SK-MEL-5 (cell line): ENCODE measurements at places on chromosomes 12 and 14. TPM values are rescaled to one million over a fixed set of nuclear protein-coding genes. Genes with fewer than 3 reads are reported as not detected.

CTDSP2 gene
- 27.8 and 29.6 TPM in 2 replicates for total RNA-seq

MTERF2 gene
- 6.9 and 9.4 TPM in 2 replicates for total RNA-seq

TOMM20L gene
- not detected in 2 replicates for total RNA-seq

DNA sequence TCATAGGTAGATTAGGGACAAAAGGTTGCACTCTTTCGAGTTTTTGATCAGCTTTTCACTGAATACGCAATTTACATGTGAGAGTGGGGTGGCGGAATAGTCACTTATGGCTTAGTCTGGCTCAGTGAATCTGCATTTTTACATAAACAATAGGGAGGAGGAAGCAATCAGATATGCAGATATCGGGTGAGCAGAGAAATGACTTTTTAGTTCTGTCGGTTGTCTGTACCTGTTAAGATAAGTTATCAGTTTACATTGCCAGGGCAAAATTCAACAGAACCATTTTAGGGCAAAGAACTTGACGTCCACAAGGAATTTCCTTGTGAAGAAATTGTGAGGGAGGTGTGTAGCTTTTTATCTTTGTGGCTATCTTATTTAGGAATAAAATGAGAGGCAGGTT, 15.4 kb upstream of the EGLN3 start:
- DNase-seq = no peak

DNA sequence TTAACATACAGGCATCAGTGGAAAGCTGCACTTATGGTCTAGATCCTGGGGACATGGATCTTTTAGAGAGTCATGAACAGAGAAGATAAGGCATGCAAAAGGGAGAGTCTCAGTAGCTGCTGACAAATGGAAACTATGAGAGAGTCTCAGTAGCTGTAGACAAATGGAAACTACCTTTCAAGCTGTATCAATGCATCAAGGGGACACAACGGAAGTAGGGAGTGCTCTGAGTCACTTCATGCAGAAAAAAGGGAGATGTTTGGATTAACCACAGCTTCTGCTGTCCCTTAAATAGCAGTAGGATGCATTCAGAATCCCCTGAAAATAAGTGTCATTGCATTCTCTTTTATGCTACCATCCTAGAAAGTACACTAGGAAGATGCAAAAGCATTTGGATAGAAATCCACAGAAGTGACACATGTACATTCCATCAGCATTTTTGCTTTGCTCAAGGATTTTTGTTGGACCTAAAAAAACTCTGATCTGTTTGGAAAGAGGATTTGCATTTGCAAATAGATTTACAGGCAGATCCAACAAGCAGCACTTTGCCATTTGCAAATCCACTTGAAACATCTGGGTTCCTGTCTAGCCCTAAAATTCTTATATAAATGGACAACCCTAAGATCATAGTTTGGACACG, 227.5 kb upstream of the LMO3 start:
- no peak for DNase-seq

- DNase-seq = no peak
Observed at GRCh38 chr12:70757830-70758493, 120.7 kb upstream of the PTPRB start.

DNA sequence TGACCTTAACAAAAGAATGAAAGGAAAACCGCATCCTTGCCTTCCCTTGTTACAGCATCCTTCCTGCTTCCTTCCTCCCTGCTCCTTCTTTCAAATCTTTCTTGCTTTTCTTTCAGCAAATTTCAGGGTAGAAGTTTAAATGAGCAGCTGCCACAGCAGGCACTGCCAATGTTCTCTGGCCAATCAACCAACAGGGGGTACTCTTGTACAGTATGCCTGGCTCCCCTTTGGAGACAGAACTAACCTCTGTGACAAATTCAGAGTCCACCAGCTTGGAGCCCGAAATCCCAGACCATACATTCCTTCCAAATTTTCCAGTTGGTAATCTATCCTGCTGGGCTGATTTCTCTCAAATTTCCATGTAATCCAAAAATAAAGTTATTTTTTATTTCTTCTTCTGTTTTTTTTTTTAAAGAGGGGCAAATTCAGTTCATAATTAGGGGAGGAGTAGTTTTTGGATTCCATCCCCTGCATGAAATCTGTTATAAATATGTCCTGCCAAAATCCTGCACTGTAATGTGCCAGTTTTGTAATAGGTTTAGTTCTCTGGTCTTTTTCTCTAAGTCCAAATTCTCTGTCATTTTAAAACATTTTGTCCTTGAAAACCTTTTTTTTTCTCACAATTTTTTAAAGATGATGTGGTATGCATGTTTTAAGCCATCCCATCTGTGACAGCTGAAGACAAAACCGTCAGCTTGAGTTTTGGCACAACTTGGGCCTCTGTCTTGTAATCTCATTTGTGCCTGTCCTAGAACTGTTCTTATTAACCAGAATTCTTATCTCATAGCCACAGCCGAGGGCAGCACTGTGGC, 610.0 kb upstream of the LMO3 start:
- peak; percentile 28 for DNase-seq

DNA sequence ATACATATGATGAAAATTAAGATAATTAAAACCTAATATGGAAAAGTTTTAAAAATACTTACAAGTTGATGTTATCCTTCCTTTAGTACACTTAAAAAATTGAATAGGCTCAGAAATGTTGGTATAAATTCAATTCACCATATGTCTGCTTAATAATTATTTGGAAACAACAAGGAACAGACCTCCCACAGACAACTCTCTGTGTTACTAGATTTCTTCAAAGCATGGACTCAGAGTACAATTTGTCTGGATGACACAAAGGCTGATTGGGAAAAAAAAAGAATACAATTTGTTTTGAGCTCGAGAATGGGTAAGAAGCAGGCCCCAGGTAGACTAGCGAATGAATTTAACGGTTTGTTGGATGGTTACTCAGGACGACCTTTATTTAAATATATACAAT, 48.9 kb upstream of the BTG1 start:
- DNase-seq = no peak

DNA sequence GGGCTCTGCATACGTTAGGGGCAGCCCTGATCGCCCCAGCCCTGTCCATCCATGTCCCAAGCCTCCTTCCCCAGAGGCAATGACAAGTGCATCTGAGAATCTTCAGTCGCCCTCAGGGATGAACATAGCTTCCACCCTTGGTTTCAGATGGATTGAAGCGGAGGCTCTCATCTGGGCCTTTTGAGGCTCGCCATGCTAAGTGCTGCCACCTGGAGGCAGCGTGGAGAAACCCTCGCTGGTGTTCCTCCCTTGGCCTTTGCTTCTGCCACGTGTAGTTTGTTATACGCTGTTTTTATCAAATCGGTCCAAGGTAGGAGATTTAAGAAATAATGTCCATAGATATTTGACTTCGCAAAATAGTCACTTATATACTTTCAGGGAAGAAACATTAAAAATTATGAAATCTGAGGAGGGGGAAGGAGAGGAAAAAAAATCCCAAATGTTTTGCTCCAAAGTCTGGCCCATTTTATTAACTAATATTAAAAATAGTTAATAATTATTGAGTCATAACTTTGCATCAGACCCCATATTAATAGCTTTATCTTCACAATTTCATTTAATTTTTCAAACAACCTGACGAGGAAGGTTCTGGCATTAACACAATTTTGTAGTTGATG, 28.8 kb upstream of the LRRC10 start:
- peak; percentile 85 for DNase-seq

DNA sequence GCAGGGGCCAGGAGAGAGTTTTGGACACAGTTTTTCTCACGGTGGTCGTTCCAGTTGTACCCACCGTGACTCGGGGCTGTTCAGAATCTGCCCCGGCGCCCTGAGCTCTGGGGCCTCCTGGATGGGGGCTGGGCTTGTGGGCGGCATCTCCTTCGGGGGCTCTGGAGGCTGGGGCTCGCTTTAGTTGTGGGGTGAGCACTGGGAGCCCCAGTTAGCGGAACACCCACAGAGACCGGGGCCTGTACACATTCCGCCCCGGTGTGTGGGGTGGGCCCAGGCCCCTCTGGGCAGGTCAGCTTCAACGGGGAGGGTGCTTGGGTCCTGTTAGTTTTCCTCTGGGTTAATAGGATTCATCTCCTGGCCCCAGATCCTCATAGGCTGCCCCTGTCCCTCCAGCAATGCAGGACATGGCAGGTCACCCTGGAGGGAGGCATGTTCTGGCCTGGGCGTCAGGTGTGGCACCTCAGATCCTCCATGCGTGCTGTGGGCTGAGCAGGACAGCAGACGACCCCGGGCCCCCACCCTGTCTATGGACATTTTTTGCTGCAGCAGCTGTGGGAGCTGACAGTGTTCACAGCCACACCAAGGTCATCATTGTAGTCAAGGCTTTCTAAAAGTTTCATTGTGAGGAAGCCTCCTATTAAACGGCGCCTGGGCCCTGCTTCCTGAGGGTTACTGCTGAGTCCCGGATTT, 393.2 kb downstream of the TMEM121 start:
- DNase-seq = no peak

DNA sequence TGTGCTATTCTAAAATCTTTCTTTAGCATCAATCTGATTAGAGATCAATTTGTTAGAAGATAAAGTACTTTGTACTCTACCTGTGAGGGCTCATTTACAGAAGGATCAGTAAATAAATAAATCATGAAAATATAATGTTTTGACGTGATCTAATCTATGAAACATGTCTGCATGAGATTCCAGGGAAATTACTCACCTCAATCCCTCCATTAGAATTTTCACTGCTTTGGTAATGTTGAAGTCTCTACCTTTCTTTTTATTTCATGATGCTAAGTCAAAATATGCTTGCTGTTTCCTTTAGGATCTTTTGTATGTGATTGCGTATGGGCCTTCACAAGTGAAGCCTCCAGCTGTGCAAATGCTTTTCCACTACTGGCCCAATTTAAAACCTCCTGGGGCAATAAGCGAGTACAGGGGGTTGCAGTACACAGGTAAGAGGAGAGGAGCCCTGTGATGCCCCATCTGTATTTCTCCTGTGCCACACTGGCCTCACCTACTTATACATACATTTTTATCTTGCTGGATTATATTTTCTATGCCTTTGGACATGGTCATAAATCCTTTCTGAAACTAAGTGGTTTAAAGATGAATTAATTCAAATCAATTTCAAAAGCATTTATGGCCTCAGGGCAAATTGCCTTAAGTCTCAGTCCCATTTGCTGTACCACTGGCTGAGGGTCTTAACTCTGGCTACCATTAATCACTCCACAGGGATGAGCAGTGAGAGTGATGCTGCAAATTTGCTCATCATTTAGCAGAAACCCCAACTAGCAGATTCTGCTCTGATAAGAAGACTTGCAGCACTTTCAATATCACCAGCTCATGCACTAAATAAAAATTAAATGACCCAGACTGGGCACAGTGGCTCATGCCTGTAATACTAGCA, 66.4 kb downstream of the UNC79 start:
- no peak for DNase-seq

GRCh38 chr12:56221232-56221756, 428 bp downstream of the RNF41 start:
- DNase-seq = peak; percentile 35

DNA sequence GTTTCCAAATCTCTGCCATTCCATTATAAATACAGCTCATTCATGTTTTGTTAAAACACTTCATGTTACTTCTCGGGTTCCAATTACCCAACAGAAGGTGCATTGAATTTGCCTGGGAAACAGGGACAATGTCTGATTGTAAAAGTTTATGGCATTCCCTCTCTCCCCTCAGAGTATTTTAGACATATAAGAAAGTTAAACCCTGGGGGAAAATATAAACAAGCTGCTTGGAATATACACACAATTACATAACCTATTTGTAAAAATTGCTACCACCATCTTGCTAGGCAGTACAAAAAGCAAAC, 60.0 kb downstream of the BTG1 start:
- DNase-seq = peak; percentile 97

DNA sequence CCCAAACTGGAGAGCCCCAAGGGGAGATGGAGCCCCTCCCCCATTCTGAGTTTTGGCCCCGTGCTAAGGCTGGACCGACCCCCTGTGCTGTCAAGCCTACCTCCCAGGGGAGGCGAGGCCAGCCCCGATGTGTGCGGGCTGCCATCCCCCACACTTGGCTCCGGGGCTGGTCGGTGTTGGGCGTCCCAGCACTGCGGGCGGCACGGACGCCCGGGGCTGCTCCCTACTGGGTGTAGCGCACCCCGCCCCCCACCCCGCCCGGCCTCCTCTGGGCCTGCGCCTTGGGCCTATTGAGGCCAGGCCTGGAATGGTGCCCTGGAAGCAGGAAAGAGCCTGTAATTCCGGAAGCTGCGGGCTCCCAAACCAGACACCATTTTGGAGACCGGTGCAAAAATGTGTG, 2.6 kb downstream of the DCAF4 start:
- no peak for DNase-seq

DNA sequence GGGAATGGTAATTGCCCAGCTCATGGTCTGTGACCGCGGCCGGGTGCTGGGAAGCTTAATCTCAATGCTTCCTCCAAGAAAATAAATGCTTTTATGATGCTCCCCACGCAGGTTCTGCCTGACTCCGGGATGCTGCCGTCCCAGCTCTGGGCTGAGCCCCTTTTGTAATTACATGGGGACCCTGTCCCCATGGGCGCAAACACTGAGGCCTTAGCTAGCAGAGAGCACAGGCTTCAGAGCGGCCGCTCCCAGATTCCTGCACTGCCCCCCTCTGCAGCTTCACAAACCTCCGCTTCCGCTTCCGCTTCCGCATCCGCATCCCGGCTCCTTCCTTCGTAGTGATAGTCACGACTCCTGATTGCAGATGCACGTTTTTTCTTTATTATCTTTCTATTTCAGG, 129.5 kb downstream of the KIF26A start:
- no peak for DNase-seq

DNA sequence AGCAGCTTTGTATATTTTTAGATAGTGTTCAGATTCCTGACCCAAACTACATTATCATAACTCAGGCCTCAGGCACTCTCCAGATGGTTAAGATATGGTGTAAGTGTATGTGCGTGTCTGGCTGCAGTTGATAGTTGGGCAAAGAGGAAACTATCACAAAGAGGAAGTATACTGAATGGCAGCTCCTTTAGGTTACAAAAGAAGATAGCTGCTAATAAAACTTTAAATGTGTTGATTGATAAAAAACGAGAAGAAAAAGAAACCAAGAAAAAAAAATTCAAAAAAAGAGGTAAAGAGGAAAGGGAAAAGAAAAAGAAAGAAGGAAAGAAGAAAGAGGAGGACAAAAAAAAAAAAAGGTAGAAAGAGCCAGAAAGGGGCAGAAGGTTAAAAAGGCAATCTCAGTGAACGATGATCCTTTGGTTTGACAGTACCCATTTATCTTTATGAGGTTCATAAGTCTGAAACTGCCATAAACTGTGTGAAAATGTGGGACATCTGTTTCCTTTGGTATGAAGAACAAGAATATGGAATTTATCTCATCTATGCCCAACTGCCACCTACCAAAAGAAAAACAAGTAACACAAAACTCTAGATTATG, 42.2 kb downstream of the TAOK3 start:
- DNase-seq = peak; percentile 72

- DNase-seq = no peak
Observed at GRCh38 chr12:131533139-131533538, 177.8 kb upstream of the SFSWAP start.

GRCh38 chr12:24845615-24846014, 103.3 kb downstream of the BCAT1 start:
- DNase-seq = no peak
